ENCODE measurements at places on chromosomes 3 and 15.

- no peak for DNase-seq
Measured at GRCh38 chr3:185212086-185212485, 41.8 kb downstream of the EHHADH start.

GRCh38 chr15:84826369-84826823 lies 9.2 kb downstream of the ALPK3 start:
- DNase-seq: no peak

- DNase-seq: no peak
Measured at GRCh38 chr3:123371859-123372685, 76.8 kb downstream of the ADCY5 start.

GRCh38 chr3:150739877-150740645 lies 22.9 kb downstream of the SIAH2 start:
- no peak for DNase-seq

- DNase-seq: no peak
Measured at GRCh38 chr15:99514306-99514705, 51.5 kb upstream of the MEF2A start.

- no peak for DNase-seq
Measured at GRCh38 chr15:89078851-89079810, 9.1 kb upstream of the ABHD2 start.

DNA sequence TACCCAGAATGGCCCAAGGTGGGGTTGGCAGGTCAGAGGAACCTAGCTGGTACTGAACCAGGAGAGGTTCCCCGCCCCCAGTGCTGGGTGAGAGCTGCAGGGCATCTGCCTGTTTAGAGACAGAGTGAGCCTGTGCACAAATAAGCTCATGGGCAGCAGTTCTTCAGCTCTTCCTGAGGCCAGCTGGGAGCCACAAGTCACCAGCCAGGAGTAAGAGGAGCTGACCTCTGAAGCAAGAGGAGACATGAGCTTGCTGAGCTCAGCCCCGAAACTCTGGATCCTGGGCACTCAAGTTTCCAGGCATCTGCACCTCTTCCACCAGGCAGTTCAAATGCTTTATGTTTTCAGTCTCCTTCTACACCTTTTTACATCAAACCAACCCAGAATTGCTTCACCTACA lies 2.1 kb downstream of the RTP2 start:
- no peak for DNase-seq

GRCh38 chr15:47394286-47394809 lies 323.0 kb upstream of the SEMA6D start:
- DNase-seq: no peak

GRCh38 chr3:126389794-126390146 lies 4.9 kb upstream of the CFAP100 start:
- no peak for DNase-seq

- no peak for DNase-seq
Measured at GRCh38 chr3:16151109-16151508, 23.4 kb upstream of the GALNT15 start.

GRCh38 chr3:32951410-32951811 lies at the start of gene CCR4:
TSS of gene CCR4 (plus strand) at chr3:32951644. CDS start at chr3:32953423, 1,779 bp downstream.
- no peak for DNase-seq

GRCh38 chr15:66252685-66253417 lies 699 bp downstream of the MEGF11 start:
- no peak for DNase-seq

- DNase-seq: no peak
Measured at GRCh38 chr3:183108001-183108449, 8.7 kb upstream of the MCCC1 start.

DNA sequence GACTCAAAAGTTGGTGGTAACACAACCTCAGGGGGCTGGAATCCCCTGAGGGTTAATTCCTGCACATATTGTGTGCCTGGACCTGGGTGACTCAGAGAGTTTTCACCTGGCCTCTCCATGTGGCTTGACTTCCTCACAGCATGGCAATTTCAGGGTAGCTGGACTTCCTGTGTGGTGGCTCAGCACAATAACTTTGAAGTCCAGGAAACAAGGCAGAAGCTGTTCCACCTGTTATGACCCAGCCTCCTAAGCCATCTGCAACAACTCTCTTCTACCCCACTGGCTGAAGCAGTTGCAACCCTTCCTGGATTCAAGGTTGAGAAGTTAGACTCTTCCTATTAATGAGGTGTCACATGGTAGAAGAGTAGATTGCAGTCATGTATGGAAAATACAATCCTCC lies 58.4 kb downstream of the EDEM1 start:
- DNase-seq: no peak

- DNase-seq: no peak
Measured at GRCh38 chr3:116701070-116701469, 8.5 kb upstream of the TUSC7 start.

DNA sequence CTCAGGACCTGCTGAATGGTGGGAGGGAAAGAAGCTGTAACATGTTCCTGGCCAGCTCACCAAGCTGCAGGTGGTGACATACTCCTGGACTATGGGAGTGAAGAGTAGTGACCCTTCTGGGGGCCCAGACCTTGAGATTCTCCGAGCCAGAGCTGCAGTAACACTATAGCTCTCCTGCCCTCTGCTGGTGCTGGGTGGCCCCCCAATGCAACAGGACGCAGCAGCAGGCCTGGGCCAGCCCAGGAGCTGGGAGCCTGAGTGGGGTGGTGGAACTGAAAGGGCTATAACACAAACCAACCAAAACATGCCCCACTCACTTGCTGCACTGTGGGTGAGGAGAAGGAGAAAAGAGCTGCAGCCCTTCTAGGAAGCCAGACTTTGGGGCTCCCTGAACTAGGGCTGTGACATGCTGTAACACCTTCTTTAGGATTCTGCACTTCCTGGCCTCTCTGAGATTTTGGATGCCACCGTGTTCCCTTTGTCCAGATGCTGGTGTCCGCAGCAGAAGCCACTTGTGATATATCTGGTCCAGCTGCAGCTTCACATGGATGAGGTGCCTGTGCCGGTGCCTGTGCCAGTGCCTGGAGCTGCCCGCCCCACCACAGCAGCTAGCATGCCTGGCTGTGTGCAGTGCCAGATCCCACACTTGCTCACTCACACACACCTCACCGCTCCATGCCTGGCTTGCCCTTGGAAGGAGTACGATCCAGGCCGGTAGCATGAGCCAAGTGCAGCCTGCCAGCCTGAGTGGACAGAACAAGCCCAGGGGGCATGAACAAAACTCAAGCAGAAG lies 636.8 kb upstream of the KCNMB2 start:
- no peak for DNase-seq

DNA sequence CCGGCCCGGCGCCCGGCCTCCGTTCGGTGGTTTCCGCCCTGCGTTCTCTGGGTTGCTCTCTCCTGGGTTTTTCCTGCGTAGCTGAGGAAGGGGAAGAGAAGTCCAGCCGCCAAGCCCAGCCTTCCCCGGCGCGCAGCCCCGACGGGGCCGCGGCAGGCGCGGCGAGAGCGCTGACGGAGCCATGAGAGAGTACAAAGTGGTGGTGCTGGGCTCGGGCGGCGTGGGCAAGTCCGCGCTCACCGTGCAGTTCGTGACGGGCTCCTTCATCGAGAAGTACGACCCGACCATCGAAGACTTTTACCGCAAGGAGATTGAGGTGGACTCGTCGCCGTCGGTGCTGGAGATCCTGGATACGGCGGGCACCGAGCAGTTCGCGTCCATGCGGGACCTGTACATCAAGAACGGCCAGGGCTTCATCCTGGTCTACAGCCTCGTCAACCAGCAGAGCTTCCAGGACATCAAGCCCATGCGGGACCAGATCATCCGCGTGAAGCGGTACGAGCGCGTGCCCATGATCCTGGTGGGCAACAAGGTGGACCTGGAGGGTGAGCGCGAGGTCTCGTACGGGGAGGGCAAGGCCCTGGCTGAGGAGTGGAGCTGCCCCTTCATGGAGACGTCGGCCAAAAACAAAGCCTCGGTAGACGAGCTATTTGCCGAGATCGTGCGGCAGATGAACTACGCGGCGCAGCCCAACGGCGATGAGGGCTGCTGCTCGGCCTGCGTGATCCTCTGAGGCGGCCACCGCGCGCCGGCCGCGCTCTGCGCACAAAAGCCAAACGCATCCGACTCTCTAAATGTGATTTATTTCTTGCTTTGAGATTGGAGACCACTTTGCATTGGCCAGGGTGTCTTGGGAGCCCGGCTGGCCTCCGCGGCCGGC lies 727 bp downstream of the RAP2B start:
- no peak for DNase-seq

GRCh38 chr3:179286331-179286730 lies 35.4 kb upstream of the KCNMB3 start:
- no peak for DNase-seq

DNA sequence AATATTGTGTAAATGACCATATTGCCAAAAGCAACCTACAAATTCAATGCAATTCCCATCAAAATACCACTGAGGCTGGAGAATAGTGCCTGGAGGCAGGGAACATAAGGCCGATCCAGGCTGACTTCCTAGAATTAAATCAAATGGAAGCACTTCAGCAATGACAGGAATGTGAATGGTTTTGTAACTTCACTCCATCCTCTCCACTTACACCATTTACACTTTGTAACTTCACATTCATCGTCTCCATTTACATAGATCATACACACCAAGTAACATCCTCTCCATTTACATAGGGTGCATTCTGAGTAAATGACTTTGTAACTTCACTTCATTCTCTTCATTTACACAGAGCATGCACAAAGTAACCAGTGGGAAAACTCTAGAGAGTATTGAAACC lies 11.6 kb downstream of the STRIT1 start:
- no peak for DNase-seq

- DNase-seq: no peak
Measured at GRCh38 chr3:18591120-18591519, 166.0 kb upstream of the SATB1 start.

DNA sequence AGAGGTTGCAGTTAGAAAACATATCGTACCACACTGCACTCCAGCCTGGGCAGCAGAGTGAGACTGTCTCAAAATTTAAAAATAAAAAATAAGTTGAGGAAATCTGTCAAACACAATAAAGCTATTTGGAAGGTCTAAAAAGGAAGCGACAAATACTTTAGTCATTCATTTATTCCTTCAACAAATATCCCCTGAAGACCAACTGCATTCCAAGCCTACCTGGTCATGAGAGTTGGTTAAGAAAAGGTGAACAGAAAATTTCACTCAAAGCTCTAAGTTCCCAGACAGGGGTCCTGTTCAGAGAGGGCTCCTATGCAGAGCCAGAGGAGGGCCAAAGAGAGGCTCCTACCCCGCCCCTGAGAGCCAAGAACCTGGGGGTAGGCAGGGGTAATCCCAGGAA lies 15.4 kb upstream of the PRKAR2A start:
- no peak for DNase-seq

GRCh38 chr3:9727041-9727595 lies 4.4 kb upstream of the BRPF1 start:
- DNase-seq: no peak

DNA sequence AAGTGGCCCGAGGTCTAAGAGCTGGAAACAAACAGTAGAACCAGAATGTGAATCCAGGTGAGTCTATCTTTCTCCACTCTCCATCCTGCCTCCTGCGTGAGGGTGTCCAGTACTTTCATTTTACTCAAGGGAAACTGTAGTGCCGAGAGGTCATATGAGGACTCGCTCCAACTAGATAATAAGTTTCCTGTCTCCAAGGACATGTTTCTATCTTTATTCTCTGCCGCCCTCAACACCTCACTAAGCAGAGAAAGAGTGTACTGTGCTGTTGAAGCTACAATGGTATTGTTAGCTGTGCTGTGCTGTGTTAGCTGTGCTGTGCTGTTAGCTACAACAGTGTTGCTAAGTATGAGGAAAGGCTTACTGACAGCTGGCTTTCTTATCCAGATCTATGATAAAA lies 137.9 kb upstream of the COL8A1 start:
- no peak for DNase-seq

DNA sequence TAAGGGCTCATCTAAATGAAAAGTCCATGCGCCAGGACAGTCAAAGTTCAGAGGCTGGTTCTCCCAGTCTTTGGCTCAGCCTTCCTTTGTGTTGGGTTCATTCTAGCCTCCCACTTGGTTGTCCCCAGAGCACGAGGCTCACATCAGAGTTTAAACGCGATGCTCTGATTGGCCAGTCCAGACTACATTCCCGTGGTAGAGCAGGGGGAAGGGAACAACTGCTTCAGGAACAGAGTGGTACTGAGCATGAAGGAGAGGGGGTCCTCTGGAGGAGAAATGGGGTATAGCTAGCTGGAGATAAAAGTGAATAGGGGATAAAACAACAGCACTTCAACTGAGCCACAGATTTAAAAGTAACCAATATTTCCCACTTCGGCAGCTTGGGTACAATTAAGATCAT lies 32.2 kb downstream of the ANAPC13 start:
- no peak for DNase-seq

- DNase-seq: no peak
Measured at GRCh38 chr3:16596352-16597032, 8.7 kb downstream of the DAZL start.

Measured in H54 (cell line).